ENCODE measurements at places on chromosomes 11 and 22.

GRCh38 chr11:125561924-125562323 lies 7.4 kb upstream of the EI24 start:
- DNase-seq, result no peak

DNA sequence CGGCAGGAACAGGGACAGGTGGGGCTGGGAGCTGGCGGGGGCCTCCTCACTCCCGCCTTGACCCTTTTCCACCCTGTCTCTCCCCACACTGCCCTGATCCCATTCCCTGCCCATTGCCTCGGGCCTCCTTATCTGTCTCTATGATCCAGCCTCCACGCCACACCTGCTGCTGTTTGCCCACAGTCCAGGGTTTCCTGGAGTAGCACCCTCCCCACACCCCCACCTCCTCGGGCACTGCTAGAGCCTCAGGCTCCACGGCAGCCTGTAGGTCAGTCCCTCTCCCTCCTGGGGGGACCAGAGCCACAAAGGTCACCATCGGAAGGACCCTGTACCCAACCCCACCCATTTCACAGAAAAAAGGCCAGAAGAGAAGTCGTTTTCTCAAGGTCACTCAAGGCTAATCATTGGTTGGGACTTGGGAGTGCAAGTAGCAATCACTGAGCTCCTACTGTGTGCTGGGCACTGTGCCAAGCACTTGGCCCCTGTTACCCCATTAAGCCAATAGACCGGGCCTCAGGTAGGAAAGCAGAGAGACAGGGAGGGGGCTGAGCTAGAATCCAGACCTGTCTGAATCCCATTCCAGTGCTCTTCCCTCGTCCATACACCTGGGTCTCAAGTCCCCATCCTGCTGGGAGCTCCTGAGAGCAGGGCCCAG lies 71.8 kb downstream of the PDE2A start:
- no peak for DNase-seq

GRCh38 chr11:67698247-67698646 lies 23.8 kb upstream of the ALDH3B2 start:
- DNase-seq, result peak; percentile 20

- DNase-seq, result no peak
Observed at GRCh38 chr22:30250039-30250565, 3.5 kb upstream of the LIF start.

GRCh38 chr11:116336540-116336939 lies 436.2 kb downstream of the BUD13 start:
- DNase-seq, result no peak

DNA sequence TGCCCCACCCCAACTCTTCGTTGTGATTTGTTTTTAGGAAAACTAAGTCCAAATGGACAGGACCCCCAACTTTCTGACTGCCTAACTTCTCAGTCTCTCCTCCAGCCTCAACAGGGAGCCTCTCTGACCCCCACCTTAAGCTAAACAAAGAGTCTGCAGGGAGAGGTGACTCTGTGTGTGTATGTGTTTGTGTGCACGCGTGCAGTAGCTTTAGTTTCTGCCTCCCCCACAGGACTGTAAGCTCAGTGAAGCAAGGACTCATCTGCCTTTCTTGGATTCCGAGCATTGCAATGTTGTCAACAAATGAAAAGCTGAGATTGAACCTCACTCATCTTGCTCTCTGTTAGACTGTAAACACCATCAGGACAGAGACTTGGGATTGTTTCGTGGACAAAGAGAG lies 7.9 kb downstream of the SNAP29 start:
- DNase-seq, result no peak

DNA sequence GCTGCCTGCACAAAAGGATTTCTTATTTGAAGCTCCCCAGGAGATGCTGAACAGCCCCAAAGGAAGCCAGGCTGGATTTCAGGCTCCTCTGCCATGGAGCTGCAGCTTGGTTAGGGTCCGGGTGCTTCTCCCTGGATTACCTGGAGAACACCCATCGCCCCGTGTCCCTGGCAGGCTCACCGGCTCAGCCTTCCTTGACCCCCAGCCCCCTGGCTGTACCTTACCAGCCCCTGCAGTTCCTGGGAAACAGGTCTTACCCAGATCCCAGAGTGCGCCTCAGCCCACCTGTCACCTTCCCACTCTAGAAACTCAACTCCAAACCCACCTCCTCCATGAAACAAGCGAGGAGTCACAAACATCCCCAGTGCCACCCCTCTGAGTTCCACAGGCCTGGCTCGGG lies 45.3 kb upstream of the CD5 start:
- no peak for DNase-seq

- no peak for DNase-seq
Observed at GRCh38 chr11:35420371-35420770, 1.0 kb upstream of the SLC1A2 start.

- no peak for DNase-seq
Observed at GRCh38 chr22:32539631-32540421, 65.2 kb downstream of the FBXO7 start.

- no peak for DNase-seq
Observed at GRCh38 chr11:104246590-104246989, 82.6 kb upstream of the PDGFD start.

GRCh38 chr22:38919631-38920190 lies 37.7 kb upstream of the APOBEC3A start:
- DNase-seq, result no peak

DNA sequence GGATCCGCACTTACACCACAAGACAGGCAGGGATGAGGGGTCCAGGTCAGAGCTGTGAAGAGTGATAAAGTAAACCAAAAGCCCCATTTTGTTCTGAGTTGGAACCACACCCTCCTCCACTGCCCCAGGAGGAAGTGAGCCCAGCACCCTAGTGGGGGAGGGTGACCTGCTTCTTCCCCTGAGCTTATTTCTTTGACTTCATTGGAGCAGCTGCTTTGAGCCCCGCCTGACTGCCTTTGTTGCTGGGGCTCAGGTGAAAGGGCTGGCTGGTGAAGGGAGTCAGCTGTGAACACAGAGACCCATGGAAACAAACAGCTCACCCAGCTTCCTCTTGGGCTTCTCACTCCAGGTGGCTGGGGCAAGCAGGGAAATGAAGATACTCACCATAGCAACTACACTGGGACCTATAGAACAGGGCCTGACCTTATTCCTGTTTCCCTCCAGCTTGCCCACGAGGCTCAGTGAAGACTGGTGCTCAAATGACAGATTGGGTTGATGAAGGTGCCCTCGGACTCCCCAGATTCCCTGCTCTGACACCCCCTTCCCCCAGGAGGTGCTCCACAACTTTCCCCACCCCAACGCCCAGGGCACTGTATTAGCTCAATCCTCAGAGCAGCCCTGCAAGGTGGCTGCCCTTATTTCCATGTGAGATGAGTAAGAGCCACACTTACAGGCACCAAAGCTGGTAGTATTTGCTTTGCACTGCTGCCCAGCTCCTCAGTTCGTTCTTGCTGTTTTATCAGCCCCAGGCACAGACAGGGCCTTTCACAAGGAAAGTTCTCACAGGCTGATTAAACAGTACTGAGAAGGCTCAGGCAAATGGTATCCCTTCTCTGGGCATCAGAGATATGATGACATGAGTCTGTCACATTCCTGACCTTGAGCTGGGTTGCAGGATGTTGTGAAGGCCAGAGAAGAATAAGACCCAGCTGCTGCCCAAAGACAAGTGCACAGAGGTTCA lies 2.4 kb downstream of the UCP2 start:
- peak; percentile 87 for DNase-seq

DNA sequence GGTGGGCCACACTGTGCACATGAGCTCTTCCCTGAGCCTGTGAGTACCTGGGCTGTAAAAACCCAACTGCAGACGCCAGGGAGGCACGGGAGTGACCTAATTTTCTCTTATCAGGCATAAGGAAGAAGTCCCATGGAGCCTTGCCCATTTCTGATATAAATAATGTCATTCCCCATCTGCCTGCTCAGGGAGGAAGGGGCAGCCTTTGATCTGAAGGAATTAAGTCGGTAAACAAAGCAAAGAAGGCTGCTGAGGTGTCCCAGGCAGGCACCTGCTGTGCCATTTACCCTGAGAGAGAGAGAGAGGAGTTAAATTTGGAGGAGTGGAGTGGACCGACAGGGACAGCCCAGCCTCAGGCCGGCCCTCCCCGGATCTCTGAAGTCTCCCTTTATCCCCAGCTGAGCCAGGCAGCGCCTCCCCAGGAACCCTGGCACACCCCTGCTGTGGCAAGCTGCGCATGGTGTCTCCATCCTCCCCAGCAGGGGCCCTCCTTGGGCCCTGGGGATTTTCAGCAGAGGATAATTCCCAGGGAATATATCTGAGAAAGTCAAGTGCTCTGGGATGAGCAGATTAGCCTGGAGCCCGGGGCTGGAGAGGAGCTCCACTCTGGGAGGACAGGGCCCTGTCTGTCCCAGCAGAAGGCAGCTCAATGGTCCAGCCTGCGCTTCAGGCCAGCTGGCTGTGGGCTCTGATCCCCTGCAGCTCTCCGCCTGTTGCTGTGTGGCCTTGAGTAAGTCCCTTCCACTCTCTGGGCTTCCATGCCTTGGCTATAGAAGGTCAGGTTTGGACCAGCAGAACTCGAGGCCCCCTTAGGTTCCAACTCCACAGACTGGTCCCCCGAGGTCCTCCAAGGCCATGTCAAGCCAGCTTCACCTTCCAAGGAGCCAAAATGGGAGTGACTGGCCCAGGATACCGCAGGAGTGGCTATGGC lies 17.5 kb upstream of the CABP7 start:
- no peak for DNase-seq

- DNase-seq, result no peak
Observed at GRCh38 chr11:35337136-35337913, 82.0 kb downstream of the SLC1A2 start.

- DNase-seq, result no peak
Observed at GRCh38 chr11:8086001-8086479, 5.0 kb downstream of the TUB start.

DNA sequence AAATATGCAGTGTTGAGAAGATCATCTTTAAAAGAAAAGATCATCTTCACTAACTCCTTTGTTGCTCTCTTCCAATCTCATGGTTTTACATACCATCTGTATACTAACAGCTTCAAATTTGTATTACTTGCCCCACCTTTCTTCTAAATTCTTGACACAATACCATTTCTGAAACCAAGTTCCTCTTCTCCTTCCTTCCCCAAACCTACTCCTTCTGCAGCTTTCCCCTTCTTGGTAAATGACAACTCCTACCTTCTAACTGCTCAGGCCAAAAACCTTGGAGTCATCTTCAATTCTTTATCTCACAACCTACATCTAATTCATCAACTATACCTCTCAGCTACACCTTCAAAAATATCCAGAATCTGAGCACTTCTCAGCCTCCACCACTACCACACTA lies 9.3 kb downstream of the PRCP start:
- no peak for DNase-seq

DNA sequence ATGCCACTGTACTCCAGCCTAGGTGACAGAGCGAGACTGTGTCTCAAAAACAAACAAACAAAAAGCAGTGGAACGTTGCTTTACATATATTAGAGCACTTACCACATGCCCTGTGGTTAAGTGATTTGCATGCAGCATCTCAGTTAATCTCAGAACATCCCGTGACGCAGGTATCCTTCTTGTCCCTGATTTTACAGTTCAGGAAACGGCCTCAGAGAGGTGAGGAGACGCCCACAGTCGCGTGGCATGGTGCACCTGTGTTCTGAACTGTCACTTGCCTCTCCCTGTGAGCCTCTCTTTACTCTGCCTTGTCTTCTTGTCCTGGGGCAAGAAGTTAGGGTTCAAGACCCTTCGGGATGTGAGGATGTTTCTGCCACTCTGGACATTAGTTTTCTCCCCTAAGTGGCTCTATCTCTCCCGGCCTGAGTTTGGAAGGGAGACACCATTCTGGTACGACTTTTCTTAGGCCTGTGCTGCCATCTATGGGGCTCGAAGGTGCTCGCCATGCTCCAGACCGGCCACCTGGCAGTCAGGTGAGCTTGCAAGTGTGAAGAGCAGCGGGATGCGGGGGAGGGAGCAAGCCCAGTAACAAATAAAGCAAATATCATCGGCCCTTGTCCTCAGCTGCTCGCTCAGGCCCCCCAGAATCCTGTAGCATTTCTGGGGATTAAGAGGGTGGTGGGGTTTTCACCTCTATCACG lies 25.6 kb downstream of the YWHAH start:
- peak; percentile 49 for DNase-seq

DNA sequence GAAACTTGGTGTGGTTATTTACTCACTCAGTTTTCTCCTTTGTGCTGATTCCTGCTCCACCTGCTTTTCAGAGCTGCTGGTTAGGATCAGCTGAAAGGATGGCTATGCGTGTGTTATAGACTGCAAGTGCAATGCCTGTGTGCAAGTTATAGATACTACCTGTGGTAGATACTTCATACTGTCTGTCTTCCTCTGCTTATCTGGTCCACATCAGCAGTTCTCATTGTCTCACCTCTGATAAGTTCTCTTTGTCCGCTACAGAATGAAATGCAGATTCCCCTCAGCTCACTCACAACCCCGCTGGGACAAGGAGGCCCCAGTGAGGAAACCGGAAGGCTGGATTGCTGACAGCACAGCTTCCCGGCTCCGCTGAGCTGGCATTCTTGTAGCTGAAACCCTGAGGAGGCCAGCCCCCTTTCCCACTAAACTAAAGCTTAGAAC lies 37.5 kb upstream of the LYVE1 start:
- no peak for DNase-seq

DNA sequence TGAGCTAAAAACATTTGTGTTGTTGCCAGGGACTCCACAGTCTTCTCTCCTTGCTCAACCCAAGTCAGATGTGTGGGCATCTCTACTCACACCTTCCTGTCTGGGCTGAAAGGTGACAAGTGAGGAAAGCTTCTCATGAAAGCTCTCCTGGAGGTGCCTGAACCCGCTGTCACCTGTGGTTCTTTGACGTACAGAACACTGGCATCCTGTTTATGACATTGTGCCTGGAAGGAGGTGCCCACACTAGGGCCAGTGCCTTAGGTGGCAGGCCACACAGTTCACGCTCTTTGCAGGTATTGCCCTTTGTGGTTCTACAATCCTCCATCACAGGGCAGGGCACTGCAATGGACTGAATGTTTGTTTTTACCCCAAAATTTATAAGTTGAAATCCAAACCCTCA lies 108.5 kb downstream of the CD44 start:
- DNase-seq, result no peak

- no peak for DNase-seq
Observed at GRCh38 chr22:26566994-26567393, 22.9 kb downstream of the TPST2 start.

DNA sequence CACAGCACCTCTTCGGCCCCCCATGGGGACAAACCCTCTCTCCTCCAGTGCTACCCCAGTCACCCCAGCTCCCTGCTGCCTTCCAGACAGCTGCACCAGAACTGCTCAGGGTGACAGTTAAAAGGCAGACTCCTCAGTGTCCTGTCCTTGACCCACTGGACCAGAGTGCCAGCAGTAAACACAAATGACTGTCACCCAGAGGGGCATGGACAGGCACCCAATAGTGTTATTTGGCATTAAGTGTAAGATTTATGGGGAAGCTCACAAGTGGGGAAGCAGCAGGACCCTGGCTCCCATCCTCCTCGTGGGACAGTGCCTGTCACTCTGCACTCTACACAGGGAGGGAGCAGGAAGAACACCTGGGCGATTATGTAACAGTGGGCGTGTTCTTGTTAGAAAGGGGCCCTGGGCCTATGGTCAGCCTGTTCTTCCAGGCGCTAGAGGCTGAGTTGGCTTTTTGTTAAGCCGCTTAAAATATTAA lies 5.0 kb downstream of the RPS19BP1 start:
- DNase-seq, result no peak

DNA sequence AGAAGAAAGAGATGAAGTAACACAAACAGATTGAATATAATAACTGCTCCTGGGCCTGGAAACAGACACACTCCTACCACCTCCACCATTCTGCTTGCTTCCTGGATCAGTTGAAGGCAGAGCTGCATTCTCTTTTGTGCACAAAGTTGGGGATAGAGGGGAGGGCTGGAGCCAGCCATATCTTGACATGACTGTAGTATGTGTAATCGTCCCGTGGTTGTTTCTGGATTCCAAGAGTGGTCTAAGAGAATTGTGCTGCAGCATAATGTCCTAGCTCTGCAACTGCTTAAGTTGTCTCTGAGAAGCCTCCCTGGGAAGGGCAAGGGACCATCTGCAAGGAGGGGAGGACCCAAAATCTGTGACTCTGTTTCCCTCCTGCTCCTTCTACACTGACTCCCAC lies 3.2 kb downstream of the CRY2 start:
- DNase-seq, result no peak

Measured in GM06990 (cell line).